ENCODE measurements at places on chromosomes 7 and 10.

DNA sequence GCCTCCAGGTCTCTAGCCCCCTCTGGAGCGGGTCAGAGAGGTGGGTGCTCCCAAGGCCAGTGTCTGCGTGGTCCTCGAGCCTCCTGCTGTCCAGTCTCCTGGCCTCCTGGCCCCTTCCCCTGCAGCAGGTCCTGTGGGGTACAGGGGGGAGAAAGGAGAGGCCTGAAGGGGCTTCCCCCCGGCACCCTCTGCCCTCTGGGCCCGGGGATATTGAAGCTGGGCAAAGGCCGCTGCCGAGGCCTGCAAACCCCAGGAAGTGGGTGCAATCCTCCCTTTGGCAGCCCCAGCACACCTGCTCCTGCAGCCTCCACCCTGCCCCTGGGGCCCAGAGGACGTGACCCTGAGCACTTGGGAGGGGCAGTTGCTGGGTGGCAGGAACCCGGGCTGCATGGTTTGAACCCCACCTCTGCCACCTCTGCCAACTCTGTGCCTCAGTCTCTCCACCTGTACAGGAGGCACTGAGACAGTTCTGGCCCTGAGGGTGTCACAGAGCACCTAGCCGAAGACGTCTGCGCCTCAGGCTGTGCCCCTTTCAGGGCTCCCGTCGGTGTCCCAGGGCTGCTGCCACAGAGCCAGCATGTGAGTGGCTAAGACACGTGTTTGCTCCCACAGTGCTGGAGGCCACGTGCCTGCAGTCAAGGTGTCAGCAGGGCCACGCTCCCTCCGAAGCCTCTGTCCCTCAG, 59.1 kb upstream of the INPP5A start:
- DNase-seq = no peak

DNA sequence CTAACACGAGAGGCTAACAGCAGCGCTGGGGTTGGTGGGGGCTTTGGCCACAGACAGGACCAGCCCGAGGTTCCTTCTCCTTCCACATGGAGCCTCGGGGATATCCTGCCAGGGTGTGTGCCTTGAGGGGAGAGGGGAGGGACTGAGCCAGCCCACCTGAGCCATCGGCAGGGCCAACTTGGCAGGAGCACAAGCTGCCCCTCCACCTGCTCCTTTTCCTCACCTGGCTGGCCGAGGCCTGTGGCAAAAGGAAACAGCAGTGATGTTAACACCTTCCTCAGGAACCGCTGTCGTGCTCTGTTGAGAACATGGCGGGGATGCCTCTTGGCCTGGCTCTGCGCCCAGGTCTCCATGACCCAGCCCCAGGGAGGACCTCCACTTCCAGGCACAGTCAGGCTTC, 255.1 kb upstream of the PPP2R2D start:
- no peak for DNase-seq

DNA sequence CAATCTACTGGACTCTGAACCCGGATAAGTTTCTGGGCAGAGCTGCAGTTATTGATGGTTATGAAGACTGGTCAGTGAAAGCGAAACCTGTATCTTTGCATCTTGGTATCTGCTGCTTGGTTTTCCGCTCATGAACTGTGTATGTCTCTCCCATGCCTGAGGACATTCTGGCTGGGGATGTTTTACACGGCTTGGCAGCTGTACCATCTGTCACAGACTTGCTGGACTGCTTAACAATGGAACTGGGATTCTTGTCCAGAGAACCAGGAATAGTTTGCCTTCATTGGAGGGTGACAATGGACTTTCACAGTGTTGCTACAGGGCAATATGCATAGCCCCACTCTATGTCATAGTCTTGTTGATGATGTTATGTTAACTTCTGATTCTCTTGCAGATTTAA, 119.9 kb upstream of the TMEM106B start:
- DNase-seq = no peak

- no peak for DNase-seq
These were observed 408.2 kb downstream of the DNAJB6 start for GRCh38 chr7:157744786-157745601.

DNA sequence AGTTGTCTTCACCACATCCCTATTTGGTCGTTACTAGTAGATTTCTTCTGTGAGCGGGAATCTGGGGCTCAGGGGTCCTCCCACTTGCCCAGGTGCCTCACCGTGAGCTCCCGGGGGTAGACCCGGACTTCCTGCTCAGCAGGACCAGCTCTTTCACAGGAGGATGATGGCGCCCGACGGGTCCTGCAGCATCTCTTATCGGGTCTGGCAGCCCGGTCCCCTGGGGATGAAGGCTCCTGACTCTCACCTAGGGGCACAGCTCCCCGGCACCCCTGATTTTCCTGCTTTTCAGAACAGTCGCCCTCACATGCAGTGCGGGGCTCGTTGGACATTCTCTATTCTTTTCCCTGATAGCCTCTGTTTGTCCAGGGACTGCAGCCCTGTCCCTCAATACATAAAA, 33.0 kb upstream of the SHH start:
- DNase-seq = no peak

GRCh38 chr7:122488241-122488640, 183.7 kb upstream of the FEZF1 start:
- DNase-seq = no peak

- peak; percentile 40 for DNase-seq
These were observed 23.4 kb downstream of the OR9A2 start for GRCh38 chr7:143003393-143004051.

DNA sequence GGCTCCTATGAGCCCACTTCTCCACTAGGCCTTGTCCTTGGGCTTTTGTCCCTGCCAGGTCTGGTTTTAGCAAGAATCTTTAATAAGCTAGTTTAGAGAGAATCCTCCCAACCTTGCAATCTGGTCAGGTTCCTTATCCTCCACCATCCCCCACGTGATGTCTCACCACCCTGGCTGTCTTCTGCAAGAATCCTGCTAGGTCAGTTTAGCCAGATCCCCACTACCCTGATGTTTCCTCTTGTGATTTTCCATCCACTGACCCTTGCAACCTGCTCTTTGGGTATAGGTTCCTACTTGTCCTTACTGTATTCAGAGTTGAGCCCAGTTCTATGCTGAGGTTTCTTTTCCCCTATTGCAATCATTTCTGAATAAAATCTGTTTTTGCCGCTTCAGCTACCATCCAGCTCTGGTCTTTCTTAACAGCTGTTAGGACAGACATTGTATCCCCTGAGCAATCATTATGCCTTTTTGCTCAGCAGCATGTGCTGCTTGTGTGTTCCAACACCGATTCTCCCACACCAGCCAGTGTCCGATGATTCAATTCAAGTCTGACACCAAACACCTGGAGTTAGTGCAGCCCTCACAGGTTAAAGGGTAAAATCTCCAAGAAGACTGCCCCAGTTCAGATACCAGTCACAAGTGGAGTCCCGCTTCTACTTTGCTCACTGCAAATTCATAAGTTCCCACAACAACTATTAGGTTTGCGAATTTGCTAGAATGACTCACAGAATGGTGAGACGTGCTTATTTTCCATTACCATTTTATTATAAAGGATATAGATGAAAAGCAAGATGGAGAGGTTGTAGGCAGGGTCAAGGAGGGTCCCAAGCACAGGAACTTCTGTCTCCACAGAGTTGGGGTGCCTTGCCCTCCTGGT, 62.2 kb upstream of the ADCY1 start:
- DNase-seq = no peak

GRCh38 chr7:28107960-28108359, 72.6 kb downstream of the JAZF1 start:
- DNase-seq = peak; percentile 33

GRCh38 chr7:95421000-95421846, 13.6 kb downstream of the PON2 start:
- peak; percentile 70 for DNase-seq

GRCh38 chr7:7882888-7883287, 85.7 kb upstream of the GLCCI1 start:
- DNase-seq = no peak

DNA sequence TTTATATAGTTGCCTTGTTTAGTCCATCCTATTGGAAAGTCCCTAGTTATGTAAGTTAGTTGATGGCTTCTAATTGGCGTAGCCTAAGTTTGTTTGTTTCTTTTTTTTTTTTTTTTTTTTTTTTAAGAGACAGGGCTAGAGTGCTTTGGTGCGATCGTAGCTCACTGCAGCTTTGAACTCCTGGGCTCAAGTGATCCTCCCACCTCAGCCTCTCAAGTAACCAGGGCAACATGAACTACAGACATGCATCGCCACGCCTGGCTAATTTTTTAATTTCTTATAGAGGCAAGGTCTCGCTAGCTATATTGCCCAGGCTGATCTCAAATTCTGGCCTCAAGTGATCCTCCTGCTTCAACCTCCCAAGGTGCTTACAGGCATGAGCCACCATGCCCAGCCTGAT, 7.1 kb downstream of the CSGALNACT2 start:
- no peak for DNase-seq

DNA sequence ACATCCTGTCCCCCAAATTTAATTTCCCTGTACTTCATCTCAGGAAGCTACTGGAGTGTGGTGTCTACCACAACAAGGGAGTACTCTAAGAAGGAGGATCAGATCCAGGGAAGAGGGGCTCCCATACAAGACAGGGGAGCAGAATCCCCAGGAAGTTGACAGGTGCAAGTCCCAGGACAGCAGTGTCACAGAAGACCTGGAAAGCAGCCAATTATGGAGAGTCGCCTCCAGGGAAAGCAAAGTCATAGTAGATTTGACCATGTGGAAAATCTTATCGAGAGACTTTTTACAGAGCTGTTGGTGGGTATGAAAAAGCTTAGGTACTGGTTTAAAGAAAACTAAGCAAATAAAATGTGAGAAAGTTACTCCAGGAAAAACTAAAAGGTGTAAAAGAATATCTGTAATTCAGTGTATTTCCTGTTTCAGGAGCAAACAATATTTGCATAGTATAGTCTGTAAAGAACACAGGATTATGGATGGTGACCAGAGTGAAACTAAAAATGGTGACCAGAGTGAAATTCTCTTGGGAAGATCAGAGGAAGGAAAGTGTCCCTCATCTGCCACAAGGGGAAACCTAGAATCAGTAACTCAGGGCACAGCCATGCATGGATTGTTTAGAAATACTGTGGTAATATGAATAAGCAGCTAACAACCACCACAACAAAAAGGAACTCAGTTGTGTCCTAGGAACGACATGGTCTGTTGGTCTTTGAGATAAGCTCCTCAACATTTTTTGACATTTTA, 44.5 kb downstream of the LANCL2 start:
- DNase-seq = peak; percentile 34

- no peak for DNase-seq
These were observed 8.3 kb upstream of the FAM133B start for GRCh38 chr7:92598310-92598981.

- no peak for DNase-seq
These were observed 66.8 kb upstream of the TARP start for GRCh38 chr7:38339953-38340819.

GRCh38 chr10:45652511-45652910, 20.1 kb downstream of the ZFAND4 start:
- no peak for DNase-seq

- no peak for DNase-seq
These were observed 76.7 kb downstream of the SHH start for GRCh38 chr7:155735442-155736115.

GRCh38 chr7:52616552-52616951, 418.9 kb upstream of the POM121L12 start:
- no peak for DNase-seq

GRCh38 chr7:138945821-138946220, 35.4 kb downstream of the KIAA1549 start:
- no peak for DNase-seq

DNA sequence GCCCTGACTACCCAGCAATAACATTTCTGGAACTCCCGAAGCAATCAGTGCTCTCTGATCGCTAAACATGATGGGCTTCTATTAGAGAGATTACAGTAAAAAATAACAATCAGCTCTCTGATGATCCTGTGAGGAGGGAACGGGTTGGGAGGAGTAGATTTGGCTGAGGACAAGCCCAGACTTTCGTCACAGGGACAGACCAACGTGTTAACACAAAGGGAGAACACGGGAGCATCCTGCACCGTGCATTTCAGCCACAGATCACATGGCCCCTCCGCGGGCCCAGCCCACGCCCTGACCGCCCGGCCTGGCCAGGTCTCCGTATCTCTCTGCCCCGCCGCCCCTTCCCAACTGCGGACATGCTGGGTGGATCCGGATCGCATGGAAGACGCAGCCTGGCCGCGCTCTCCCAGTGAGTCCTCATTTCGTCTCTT, 95.0 kb upstream of the AGBL3 start:
- peak; percentile 88 for DNase-seq

DNA sequence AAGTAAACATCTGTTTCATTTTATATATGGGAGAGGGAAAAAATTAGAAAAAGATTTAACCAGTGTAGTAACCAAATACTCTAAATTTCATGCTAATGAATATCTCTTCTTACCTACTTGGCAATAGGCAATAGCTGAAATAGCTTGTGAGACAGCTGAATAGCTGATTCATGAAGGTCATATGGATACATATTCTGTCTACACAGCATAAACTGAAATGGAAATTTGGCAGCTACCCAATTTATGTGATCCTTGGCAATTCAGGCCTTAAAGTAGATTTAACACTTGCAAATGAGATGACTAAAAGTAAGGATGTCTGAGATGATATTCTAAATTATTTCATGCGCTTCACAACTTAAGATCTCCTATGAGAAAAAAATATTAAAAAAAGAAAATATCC, 261.2 kb upstream of the SEMA3A start:
- DNase-seq = peak; percentile 4

DNA sequence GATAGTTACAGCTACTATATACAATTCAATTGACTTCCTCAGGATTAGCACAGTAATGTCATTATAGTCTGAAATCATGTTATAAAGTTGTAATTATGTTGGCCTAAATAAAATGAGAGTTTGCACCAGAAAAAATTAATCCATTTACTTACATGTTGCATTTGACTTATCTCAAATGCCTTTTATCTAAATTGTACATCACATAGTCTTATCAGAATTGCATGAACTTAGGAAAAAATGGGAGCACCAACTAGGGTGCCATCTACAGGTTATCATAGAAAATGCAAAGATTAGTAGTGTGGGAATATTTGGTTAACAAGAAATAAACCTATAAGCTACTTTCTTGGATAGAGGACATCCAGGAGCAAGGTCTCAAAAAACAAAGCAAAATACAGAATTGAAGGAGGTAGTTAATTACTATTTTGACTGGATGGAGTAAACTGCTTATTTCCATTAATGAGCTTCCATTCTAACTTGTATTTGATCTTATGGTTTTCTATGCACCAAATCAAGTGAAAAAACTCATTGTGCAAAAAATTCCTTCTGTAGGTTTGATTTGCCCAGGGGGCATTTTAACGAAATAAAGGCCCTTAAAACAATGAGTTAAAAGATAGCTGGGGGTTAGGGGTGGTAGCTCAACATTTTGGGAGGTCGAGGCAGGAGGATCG, 60.0 kb upstream of the ORC5 start:
- DNase-seq = peak; percentile 24

- peak; percentile 8 for DNase-seq
These were observed 46.3 kb upstream of the HYAL4 start for GRCh38 chr7:123798532-123799188.

GRCh38 chr10:122852261-122852660, 6.6 kb upstream of the CUZD1 start:
- DNase-seq = peak; percentile 7
